NCI-H345 (cell line): ENCODE measurements at places on chromosomes 11 and 22.

DNA sequence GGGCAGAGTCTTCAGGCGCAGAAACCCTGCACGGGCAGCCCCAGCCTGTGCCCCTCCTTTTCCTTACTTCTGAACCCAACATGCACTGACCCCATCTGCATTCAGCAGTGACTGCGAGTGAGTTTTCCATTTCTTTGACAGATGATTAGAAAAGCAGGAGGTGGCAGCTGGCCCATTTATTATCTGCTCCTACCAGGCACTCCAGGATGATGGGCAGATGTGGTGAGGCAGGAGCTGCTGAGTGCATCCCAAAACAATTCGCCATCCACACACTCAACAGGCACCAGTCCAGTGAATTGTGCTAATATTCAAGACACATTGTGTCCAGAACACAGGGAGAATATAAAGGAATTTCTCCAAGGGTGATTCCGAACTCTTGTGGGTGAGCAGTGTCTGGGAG lies 208.5 kb downstream of the TENM4 start:
- DNase-seq, result no peak

DNA sequence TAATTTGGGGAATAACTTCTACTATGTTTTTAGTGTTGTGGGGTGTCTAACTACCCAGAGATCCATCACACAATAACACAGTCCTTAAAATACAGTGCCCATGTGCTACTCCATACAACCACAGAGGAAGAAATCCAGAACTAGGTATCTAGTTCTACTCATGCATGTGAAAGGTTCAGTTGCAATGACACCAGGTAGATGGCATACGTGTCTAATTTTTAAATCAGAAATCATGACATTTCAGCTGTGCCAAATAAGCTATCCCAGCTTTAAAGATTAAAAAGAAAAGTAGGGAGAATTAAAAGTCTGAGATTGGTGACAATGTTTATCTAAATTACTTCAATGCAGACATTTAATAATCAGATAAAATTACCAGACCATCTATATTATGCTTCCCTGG lies 122.2 kb downstream of the CD44 start:
- no peak for DNase-seq

DNA sequence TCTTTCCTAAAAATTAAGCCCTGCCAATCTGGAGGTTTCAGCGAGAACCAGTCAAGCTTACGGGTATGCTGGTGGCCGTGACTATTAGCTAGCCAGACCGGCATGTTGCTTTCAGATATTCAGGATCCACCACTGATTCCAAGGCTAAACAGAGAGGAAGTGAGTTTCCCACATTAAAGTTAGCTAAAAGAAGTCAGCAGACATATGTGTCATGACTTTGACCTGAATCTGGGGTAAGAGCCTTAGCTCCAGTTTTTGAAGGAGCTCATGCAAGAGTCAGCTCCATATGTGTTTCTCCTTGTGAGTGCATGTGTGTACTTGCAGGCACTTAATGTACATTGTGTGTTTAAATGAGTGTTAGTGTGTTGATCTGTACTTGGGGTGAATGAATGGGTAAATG lies 1.4 kb downstream of the ZFPL1 start:
- no peak for DNase-seq

DNA sequence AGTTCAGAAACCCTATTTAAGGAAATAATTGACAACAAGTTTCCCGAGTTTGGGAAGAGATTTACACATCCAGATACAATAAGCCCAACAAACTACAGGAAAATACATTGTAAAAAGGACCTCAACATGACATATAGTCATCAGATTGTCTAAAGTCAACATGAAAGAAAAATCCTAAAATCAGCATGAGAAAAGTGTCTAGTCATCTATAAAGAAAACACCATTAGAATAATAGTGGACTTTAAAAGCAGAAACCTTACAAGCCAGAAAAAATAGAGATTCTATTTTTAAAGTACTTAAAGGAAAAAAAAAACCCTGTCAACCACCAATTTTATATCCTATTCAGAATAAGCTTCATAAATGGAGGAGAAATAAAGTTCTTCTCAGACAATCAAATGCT lies 1.4 kb upstream of the OR5B2 start:
- DNase-seq, result no peak

GRCh38 chr11:45560155-45560912 lies 105.1 kb downstream of the CHST1 start:
- DNase-seq, result no peak

- DNase-seq, result no peak
Measured at GRCh38 chr11:3126901-3127691, 38.0 kb downstream of the OSBPL5 start.

GRCh38 chr11:3043315-3043871 lies 13.8 kb downstream of the CARS1 start:
- no peak for DNase-seq

GRCh38 chr11:48008951-48009270 lies 28.6 kb downstream of the PTPRJ start:
- DNase-seq, result no peak

- no peak for DNase-seq
Measured at GRCh38 chr11:8811571-8811970, 99.4 kb upstream of the AKIP1 start.

- no peak for DNase-seq
Measured at GRCh38 chr11:47523490-47524225, 29.3 kb downstream of the CELF1 start.

- DNase-seq, result no peak
Measured at GRCh38 chr22:45865561-45866125, 111.3 kb downstream of the WNT7B start.

DNA sequence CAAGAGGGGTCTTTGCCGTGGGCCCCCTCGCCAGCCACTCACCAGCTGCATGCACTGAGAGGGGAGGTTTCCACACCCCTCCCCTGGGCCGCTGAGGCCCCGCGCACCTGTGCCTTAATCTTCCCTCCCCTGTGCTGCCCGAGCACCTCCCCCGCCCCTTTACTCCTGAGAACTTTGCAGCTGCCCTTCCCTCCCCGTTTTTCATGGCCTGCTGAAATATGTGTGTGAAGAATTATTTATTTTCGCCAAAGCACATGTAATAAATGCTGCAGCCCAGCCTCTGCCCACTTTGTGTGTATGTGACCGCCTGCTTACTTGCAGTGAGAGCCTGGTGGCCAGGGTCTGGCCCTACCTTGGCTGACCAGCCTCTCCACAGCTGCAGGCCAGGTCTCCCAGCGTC lies 2.8 kb upstream of the CRACR2B start:
- no peak for DNase-seq

DNA sequence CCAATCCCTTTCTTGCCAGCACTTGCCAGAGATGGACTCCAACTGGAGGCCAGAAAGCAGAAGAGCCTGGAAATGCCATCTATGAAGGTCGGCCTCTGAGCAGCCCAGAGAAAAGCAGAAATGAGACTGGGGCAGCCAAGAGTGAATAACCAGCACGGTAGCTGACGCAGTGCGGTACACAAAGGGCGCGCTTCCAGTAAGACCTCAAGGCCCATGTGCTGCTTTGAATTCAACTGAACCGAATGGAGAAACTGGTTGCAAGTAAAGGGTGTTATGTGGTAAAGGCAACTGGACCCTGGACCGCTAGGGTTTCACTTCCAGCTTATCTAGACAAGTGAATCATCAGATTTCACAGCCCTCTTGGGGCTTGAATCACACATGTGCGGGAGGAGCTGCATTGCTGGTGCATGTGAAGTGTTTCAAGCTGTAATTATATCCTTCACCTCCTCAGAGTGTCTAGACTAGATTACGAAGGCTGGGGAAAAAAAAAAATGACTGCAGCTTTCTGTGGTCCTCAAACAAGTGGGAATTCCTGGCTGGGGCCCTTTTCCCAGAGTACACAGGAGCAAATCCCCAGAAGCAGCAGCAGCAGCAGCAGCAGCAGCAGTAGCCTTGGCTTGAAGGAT lies 128.9 kb downstream of the CCDC34 start:
- DNase-seq, result peak; percentile 61

- peak; percentile 35 for DNase-seq
Measured at GRCh38 chr11:44110231-44110679, 14.8 kb downstream of the EXT2 start.

GRCh38 chr11:102655547-102655946 lies 30.4 kb upstream of the MMP20 start:
- no peak for DNase-seq
